IMR-90 (cell line): ENCODE measurements at places on chromosomes 11 and 22. TPM values are rescaled to one million over a fixed set of nuclear protein-coding genes. Genes with fewer than 3 reads are reported as not detected.

The OR10G7 gene
- total RNA-seq, result not detected in 2 replicates

The KRTAP5-1 gene
- total RNA-seq, result not detected in 2 replicates

DNA sequence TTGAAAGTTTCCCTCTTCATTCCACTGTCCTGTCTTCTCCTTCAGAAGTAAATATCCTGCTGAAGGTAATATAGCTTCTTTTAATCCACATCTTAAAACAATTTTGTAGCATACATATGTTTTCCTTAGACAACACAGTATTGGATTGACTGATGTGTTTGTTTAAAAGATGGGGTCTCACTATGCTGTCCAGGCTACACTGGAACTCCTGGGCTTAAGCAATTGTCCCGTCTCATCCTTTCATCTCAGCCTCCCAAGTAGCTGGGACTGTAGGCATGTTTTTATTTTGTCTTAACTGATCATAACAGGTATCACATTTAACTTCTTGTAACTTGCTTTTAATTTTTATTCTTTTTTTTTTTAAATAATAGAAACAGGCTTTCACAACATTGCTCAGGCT, 55.9 kb downstream of the MRTFA start:
- no peaks in the 10 kb centered on the region for H3K27me3 ChIP-seq
- no peak overlapping the region for H3K4me3 ChIP-seq
- no peak for DNase-seq
- peaks cover 6% of the 10 kb centered on the region for H3K4me1 ChIP-seq

DNA sequence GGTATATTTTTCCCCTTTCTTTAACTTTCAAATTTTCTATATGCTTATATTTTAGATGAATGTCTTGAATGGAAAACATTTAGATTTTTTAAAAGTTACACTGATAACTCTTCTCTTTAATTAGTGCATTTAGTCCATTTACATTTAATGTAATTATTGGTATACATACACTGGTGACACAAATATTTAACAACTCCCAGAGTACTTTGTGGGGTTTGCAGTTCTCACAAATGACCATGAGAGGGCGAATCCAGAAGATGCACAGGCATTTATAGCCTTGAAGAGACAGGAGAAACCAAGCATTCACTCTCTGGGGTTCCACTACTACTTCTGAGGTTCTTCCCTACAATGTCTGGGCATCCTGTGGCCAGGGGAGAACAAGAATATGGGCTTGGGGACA, 125.1 kb downstream of the TIMP3 start:
- H3K4me3 ChIP-seq, result no peak overlapping the region
- H3K36me3 ChIP-seq, result no peaks in the 10 kb centered on the region
- H3K27ac ChIP-seq, result no peak overlapping the region
- peak; percentile 34 for DNase-seq
- H3K27me3 ChIP-seq, result peaks cover 12% of the 10 kb centered on the region; the same call in 1 of the 2 replicates
